ENCODE measurements at places on chromosomes 16 and 17.

DNA sequence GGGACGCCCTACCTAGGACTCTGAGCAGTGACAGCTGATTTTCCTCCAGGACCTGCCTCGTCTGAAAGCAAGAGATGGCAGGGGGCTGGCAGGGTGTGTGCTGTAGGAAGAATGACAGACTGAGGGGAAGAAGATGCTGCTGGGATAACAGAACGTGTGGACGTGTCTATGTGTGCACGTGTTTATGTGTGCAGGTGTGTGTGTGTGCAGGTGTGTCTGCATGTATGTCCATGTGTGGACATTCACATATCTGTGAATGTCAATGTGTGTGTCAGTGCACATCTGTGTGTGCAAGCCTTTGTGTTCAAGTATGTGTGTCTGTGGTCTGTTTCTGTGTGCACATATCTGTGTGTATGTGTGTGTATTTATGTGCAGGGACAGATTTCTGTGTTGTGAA, 132.5 kb downstream of the SDK2 start:
- no peak for DNase-seq

DNA sequence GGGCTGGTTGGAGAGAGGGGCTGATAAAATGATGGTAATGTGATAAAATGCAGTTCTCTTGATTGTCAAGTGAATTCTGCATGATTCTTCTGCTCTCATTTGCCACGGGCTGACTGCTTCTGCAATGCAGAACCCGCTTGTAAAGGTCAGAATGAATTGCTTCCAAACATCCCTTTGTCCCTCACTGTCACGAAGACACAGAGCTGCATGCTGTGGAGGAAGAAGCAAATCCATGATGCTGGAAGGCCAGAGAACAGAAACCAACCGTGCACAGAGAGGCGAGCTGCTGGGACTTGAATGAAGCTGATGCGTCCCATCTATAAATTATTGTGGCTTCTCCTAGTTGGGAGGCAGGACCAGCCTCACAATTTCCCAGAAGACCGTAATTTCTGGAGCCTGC, 171.6 kb downstream of the PRKCB start:
- no peak for DNase-seq

DNA sequence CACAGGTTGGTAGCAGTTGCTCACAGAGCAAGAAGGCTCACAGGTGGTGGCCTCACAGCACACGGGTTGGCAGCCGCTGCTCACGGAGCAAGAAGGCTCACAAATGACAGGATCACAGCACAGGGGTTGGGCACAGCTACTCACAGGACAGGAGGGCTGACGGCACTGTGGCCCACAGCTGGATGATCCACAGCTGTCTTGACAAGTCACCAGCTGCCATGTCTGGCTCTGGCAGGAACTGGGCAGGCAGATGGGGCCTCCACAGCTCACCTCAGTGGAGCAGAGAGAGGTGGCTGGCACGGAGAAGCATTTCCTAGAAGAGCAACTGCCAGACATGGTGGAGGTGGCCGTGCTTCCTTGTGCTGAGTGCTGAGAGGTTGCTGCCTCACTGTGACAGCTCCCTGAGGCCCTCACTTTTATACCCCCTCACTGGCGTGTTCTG, at the start of gene KRTAP16-1:
TSS of gene KRTAP16-1 (minus strand) at position 392 of the 442 bp plus-strand sequence. CDS start at position 336, 56 bp downstream.
- peak; percentile 54 for DNase-seq

DNA sequence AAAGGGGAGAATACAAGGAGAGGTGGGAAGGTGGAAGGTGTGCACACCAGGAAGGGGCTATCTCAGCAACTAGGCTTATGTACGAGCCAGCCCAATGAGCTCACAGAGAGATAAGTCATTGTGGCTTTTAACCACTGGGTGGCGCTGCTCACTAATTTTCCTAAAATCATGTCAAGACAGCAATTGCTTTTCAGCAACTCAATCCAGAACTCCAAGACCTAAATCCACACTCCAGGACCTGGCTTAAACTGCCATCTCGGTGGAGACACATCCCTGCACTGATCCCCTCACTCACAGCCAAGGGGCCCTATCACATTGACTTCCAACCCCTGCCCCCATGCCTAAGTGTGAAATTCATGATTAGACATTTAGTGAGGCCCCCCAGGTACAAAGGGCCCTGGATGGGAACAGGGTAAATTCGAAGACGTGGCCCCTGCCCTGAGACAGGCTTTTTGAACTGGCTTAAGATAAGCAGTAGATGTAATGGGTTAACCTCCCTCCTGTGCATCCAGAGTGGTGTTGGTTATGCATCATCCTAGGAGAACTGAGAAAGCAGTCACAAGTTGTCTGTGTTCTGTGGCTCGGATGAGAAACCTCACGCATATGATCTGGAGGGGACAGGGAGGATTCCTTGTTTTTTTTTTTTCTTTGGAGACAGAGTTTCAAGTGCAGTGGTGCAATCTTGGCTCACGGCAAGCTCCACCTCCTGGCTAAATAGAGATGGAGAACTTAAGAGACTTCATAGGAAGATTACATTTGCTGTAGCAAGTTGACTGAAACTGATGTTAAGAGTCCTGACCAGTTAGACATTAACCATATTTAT, 11.5 kb downstream of the CCL16 start:
- peak; percentile 42 for DNase-seq

DNA sequence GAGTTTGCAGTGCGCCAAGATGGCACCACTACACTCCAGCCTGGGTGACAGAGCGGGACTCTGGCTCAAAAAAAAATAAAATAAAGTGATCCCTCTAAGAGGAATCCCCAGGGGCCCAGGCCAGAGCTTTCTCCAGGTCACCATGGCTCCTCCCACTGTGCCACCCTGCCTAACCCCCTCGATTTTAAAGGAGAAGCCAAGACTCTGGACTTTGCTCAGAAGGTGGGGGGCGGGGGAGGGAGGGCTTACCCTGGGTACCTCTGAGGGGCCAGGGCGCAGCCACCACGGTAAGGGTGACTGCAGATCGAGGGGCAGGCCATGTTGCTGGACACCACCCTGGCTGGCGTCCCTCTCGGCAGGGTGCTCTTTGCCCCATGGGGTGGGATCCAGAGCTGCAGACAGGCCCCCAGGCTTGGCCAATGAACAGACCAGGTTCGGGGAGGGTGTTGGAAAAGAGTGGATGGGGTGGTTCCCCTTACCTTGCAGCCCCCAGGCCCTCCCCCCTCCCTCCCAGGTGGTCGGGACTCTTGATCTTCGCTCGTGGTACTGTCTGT, 455 bp upstream of the GRB7 start:
- no peak for DNase-seq

GRCh38 chr17:78558181-78558850, 18.9 kb downstream of the DNAH17 start:
- no peak for DNase-seq

GRCh38 chr17:67711916-67712315, 5.8 kb upstream of the NOL11 start:
- DNase-seq, result no peak
